Right lung (tissue), 10 donors: ENCODE measurements at places on chromosomes 1 and 21. TPM values are rescaled to one million over a fixed set of nuclear protein-coding genes. Genes with fewer than 3 reads are reported as not detected.

FHAD1 gene
- polyA plus RNA-seq: 1.5 TPM

SPATA6 gene
- polyA plus RNA-seq: 33.7 TPM

APOBEC4 gene
- polyA plus RNA-seq: 2.1 TPM

PUM1 gene
- polyA plus RNA-seq: 105 TPM

SMPDL3B gene
- 10.9 TPM for polyA plus RNA-seq

CD244 gene
- polyA plus RNA-seq: 0.97 TPM

SLC2A5 gene
- polyA plus RNA-seq: 0.89 TPM

KANK4 gene
- polyA plus RNA-seq: 9.2 TPM

KCNQ4 gene
- 0.80 TPM for polyA plus RNA-seq

LAMC2 gene
- polyA plus RNA-seq: 53.7 TPM

CDC20 gene
- polyA plus RNA-seq: 34.5 TPM
